ENCODE measurements at places on chromosomes 12 and 14.

GRCh38 chr14:75370416-75371205 lies 57.2 kb upstream of the JDP2 start:
- no peak for DNase-seq

- no peak for DNase-seq
These were observed 11.0 kb downstream of the SPTLC2 start for GRCh38 chr14:77605392-77605972.

- DNase-seq: no peak
These were observed 468.1 kb downstream of the NPAS3 start for GRCh38 chr14:33406766-33407165.

DNA sequence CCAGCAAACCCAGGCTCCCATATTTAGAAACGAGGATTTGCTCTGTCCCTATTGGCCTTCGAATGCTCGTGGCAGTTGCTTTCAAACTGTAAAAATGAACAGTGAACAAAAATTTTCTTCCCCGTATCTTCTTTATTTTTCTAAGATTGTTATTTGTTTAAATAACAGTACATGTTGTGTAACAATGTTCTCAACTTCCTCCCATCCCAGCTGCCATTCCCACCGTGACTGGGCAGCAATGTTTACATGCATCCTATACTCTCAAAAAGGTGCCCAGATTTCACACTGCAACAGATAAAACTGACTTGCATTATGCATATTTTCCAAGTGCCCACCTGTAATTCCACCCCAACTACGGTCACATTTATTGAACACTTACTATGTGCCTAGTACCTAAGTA lies 12.8 kb downstream of the VCPKMT start:
- DNase-seq: no peak

- no peak for DNase-seq
These were observed 1.9 kb downstream of the PPP1R3E start for GRCh38 chr14:23300687-23301223.

- no peak for DNase-seq
These were observed 229.4 kb upstream of the RGS6 start for GRCh38 chr14:71702786-71703185.

GRCh38 chr14:67704484-67705089 lies 2.9 kb downstream of the RDH12 start:
- DNase-seq: peak; percentile 65

- no peak for DNase-seq
These were observed 62.2 kb upstream of the OR4E1 start for GRCh38 chr14:21735639-21736307.

DNA sequence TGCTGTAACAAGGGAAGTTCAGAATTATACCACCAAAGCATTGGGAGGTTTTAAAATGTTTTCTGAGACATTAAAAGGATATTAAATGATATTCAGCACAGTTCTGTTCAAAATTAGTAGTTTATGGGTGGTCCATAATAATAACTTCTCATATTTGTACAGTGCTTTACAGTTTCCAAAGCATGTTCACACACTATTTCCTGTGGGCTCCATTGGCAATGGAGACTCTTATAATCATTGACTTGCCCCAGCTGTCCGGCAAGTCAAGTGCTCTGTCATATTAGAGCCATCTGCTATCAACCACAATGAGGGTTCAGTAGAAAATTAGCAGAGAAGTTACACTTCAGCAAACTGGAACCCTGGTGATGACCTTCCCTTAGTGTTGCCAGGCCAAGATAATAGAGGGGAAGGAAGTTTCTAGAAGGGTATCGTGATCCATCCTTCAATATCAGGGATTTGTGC lies 526.6 kb upstream of the CCDC196 start:
- peak; percentile 33 for DNase-seq

DNA sequence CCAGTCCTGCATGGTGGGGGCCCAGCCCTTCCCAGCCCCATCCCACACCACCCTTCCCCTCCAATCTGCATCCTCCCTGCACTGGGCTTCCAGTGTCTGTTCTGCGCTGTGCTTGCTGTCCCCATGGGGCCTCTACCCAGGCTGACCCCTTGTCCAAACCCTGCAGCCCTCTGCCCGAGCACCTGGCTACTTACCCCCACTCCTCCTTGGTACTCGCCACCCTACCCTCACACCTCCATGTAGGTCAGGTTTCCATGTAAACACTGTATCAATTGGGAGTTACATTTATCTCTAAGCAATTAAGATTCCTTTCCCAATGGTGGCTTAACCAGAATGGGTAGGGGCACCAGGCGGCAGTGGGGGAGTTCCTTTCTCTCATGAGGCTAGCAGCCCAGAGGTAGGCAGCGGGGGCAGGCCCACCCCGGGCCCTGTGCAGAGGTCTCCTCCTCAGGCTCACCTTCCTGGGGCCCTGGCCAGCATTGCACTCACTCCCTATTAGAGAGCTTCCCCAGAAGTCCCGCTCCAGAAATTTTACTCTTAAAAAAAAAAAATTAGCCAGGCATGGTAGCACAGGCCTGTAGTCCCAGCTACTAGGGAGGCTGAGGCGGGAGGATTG lies 76.6 kb upstream of the CCND2 start:
- no peak for DNase-seq

GRCh38 chr14:50350975-50351374 lies 38.9 kb downstream of the DMAC2L start:
- DNase-seq: peak; percentile 15

- peak; percentile 65 for DNase-seq
These were observed 3.4 kb downstream of the ACTN1 start for GRCh38 chr14:68975667-68976066.

GRCh38 chr12:105317942-105318621 lies 12.4 kb upstream of the C12orf75 start:
- peak; percentile 100 for DNase-seq

GRCh38 chr14:24145690-24146452 lies 539 bp downstream of the PSME2 start:
- DNase-seq: peak; percentile 76

DNA sequence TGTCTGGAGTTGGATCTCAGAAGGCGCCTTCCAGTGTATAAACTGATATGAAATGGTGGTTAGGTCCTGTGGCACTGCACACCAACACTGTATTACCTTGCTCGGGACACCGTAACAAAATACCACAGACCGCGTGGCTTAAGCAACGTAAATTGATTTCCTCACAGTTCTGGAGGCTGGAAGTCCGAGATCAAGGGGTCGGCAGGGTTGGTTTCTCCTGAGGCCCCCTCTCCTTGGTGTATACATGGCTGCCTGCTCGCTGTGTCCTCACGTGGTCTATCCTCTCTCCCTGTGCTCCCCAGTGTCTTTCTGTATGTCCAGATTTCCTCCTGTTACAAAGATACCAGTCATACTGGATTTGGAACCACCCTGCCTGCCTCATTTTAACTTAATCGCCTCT lies 128.4 kb downstream of the FBXL14 start:
- DNase-seq: no peak

GRCh38 chr12:20822925-20823324 lies 12.4 kb downstream of the SLCO1B3 start:
- DNase-seq: no peak

GRCh38 chr12:52004042-52004648 lies 2.6 kb upstream of the TAMALIN start:
- peak; percentile 32 for DNase-seq

GRCh38 chr12:79673354-79673753 lies 17.4 kb downstream of the PAWR start:
- no peak for DNase-seq

GRCh38 chr14:92407410-92407809 lies 84.4 kb downstream of the SLC24A4 start:
- DNase-seq: no peak

DNA sequence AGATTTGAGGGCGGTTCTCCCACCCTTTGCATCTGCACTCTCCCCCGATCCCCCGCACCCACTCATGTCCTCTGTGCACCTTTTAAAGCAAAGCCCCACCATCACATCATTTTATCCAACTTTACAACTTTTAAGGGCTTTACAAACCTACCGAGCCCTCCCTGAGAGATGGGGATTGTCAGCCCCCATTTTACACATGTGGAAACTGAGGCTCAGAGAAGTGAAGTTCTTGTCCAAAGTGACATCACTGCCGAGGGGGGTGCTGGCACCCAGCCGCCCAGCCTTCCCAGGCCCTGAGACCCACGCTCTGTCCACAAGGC lies 334.2 kb downstream of the MED13L start:
- DNase-seq: no peak

DNA sequence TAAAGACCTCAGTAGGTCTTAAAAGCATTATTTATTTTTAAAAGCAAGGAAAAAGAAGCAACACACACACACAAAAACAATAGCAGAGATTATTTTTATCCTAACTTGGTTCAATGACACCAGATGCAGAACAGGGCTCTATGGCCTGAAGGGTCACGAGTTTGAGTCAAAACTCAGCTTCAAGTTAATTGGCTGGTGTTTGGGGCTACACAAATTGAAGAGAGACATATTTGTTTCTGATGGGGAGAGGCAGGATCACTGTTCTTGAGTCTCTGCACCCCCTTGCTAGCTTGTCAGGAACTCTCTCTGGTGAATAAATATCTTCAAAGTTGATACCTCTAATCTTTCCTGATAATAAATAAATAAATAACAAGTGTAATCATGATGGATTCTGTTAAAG lies 466.1 kb downstream of the PRKD1 start:
- DNase-seq: no peak

GRCh38 chr12:56216461-56216860 lies 5.3 kb downstream of the RNF41 start:
- DNase-seq: no peak

GRCh38 chr14:33103489-33103888 lies 164.8 kb downstream of the NPAS3 start:
- DNase-seq: no peak

GRCh38 chr12:24328261-24328660 lies 378.8 kb upstream of the SOX5 start:
- no peak for DNase-seq

All from renal cortical epithelial cell (primary cell).